ENCODE measurements at places on chromosomes 2 and 18. TPM values are rescaled to one million over a fixed set of nuclear protein-coding genes. Genes with fewer than 3 reads are reported as not detected.

- DNase-seq = no peak
Observed at GRCh38 chr2:141068053-141068682, 1062.6 kb downstream of the LRP1B start.

DNA sequence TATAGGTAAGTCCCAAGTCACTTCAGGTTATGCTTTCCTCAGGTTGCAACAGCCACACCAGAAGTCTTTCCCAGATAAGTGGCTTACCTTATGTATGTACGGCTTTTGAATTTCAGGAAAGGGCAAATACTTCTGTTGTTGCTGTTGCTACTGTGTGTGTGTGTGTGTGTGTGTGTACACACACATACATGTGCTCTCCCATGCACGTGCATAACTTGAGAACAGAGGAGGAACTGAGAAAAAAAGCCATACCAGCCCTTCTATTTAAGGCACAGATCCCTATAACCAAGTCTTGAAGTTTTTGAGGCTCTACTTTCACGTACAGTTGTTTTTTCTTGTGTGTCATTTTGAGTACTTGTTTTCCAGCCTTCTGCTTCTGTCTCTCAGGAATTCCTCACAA, 62.4 kb downstream of the WDPCP start:
- no peak for DNase-seq

DNA sequence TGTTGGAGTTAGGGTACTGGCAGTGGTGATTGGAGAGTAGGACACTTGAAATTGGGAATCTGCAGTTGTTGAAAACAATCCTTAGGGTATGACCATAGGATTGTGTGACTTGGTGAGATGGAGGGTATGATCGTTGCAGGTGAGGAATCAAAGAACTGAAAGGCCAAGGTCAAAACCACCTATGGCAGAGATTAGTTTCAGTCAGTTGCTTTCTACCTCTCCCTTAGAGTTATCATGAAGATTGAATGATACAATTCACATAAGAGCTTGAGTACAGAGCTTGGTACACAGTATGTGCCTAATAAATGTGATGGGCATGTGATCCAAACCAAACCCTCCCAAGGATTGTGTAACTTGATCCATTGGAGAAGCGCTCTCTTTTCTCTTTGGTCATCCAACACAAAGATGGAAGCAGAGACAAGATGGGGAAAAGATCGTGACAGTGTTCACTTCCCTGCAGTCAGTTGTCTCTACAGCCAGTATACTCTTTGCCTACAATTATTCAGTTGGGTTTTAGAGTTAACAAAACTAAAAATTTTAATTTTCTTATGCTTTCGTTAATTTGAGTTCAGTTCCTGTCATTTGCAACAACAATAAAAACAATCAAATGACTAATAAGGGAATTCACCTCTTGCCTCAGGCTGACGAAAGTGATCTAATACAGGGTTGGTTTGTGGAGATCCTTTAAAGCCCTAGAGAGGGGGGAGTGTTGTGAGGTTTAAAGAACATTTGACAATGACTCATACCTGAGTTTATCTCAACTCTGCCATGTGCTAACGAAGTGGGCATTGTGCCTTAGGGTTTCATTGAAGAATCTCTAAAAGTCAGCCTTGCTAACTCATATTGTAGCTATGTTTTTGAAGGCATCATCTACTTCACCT, 14.8 kb upstream of the SMAD2 start:
- DNase-seq = peak; percentile 97

DNA sequence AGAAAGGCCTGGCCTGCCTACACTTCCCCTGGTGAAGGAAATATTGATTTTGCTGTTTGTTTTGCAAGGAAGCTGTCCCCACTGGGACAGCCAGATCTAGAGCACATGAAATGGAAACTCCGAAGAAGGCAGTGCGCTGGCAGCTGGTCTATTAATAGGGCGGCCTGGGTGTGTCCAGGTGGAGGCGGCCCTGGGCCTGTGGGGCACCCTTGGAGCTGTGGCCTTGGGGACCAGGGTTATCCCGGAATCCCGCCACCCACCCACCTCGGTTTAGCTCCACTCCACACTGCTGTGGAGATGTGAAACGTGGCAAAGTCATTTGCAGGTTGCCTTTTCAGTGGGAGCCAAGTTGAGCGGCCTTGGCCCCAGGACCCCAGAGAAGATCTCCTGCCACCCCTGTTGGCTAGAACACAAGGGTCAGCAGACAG, 204.3 kb downstream of the KLHL29 start:
- DNase-seq = no peak

SLC30A3 gene
- 0.04 TPM for polyA plus RNA-seq

DNA sequence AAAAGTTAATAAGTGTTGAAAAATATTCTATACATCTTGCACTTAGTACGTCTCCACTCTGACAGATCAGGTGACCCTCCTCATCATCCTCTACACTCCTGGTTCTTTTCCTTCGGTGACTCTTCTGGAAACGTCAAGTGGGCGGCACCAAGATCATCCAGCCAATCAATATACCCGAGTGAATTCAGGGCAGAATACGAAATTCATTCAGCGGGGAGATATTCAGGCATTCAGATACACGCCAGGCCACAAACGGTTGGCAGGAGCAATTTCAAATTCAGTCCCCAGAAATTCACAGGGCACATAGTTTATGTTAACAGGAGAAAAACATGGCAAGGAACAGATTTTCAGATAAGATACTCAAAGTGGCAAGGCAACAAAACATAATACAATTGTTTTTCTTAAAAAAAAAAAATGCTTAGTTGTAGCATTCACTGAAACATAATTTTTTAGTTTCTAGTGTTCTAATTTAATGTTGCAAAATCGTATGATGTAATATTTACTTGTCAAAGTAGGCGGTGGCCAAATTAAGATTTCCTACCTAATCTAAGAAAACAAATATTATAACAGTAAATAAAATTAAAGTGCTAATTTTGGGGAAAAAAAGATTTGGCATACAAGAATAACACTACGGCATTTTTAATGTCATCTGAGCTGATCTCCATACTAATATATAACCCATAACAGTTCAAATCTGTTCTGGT, 4.2 kb downstream of the CLK1 start:
- DNase-seq = no peak

GRCh38 chr2:112462178-112462577, 19.8 kb upstream of the TTL start:
- no peak for DNase-seq

GRCh38 chr2:225090746-225091145, 48.5 kb upstream of the DOCK10 start:
- no peak for DNase-seq

DNA sequence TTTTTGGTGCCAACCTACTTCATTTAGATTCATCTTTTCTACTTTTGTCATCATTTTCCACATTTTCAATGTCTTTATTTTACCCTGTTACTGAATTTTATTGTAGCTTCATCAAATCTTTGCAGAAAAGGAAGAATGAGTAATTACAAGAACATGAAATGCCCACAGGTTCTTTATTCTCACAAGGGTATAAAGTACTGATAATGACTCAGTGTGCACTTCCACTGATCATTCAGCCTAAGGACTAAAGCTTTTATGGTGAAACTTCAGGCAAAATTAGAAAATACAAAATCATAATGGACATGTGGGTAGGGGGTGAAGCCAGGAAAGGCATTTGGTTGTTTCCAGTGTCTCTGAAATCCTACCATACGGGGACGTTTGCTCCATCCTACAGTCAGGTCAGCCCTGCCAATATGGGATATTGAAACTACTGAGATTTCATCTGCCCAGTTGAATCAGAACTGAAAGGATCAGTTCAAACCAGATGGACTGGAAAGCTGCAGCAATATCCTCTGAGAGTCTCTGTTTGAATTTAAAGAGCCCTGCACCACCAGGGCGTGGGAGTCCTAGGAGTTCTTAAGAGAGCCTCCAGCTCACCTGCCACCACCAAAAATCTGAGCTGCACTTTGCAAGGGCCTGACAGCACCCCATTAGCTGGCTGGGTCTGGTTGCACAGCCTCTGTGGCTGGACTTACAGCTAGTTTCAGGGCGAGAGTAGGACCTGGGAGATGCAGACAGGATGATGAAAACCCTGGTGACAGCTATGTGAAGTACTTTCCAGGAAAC, 390.4 kb downstream of the CMPK2 start:
- DNase-seq = no peak

DNA sequence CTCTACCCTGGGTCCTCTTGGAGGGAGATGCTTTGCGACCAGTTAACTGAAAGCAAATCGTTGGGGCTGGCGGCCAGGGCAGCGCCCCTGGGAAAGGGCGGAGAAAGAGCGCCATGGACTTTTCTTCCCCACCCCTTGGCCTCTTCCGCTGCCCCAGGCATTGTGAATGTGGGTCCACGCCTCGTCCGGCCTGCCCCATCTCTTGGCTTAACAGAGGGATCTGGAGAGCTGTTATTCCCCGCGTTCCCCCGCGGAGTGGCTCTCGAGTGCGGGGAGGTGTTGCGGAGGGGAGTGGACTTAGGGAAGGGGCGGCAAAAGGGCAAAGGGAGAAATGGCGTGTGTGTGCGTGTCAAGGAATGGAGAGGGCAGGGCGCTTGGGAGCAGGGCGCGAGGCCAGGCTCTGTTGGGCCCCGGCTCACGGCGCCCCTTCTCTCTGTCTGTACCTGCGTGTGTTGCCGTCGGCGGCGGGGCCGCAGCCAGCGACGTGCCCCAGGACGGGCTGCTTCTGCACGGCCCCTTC, 6.6 kb downstream of the EMX1 start:
- DNase-seq = no peak

GRCh38 chr18:36514778-36515177, 217.3 kb downstream of the FHOD3 start:
- no peak for DNase-seq

ZNF804A gene
- not detected for polyA plus RNA-seq

DNA sequence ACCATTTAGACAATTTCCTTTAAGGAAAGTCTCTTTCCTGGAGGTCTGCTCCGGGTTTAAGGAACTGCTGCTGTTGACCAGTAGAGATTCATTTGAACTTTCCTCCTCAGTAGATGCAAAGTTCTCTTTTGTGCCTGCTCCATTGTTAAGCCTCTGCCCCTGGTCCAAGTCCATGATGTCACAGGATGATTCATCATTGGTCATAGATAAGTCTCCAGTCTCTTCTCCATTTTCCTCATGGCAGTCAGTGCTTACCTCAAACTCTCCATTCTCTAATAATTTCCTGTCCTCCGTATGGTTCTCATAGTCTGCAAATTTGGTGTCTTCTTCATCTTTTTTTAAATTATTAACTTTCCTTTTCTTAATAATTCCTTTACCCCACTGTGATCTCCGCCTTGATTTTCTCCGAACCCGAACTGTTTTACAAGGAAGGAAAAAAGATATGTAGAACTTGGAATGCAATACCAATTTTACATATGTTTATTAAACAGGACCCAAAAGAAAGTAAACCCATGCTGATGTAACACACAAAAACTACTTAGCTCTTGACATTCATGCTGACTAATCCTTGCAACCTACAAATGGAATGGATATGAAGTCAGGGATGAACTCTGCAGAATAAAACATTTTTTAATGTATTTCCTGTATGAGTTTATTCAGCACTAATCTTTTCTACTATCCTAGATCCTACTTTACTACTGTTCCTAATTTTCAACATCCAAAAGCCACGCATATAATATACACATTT, 169.1 kb downstream of the ATAD2B start:
- peak; percentile 81 for DNase-seq

- DNase-seq = peak; percentile 13
Observed at GRCh38 chr2:239033801-239034560, 186.1 kb downstream of the TWIST2 start.

GRCh38 chr2:232512602-232513001, 7.6 kb upstream of the PRSS56 start:
- DNase-seq = no peak

Data from foreskin keratinocyte (primary cell).